ENCODE measurements at places on chromosomes 7 and 10. TPM values are rescaled to one million over a fixed set of nuclear protein-coding genes. Genes with fewer than 3 reads are reported as not detected.

GRCh38 chr10:14772399-14772798 lies 2.3 kb downstream of the FAM107B start:
- DNase-seq = no peak

Gene BRAT1
- total RNA-seq = 47.3 TPM

DNA sequence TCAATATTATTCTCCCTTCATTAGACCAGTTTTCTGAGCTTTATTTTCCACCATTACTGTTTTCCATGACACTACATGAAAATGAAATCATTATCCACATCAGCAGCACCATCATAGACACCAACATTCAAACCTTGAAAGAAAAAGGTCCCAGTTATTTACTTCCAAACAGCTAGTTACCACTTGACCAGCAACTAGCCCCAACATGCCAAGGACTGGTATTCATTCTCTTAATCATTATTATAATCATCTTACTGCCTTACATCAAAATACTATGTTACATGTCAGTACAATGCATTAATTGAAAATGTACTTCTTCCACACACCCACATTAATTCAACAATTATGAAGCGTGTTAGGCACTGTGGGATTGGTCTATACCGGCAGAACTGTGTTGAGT lies 199.4 kb downstream of the TSPAN12 start:
- DNase-seq = no peak

GRCh38 chr10:50885097-50885859 lies at the start of gene A1CF:
Gene A1CF, minus strand, starts transcription at chr10:50885627. Its CDS starts 25,687 bp downstream, at chr10:50859940.
- DNase-seq = no peak

Gene CPEB3
- 1.4 TPM for total RNA-seq

Gene COL26A1
- 39.2 TPM for total RNA-seq
